ENCODE measurements at places on chromosomes 5 and 9. TPM values are rescaled to one million over a fixed set of nuclear protein-coding genes. Genes with fewer than 3 reads are reported as not detected.

The HK3 gene
- 6.9 TPM for polyA plus RNA-seq

The NR2F1 gene
- 10.7 TPM for polyA plus RNA-seq

The RPL7A gene
- polyA plus RNA-seq: 3,101 TPM

The CCL27 gene
- polyA plus RNA-seq: not detected

The EIF4E1B gene
- polyA plus RNA-seq: not detected

The SPATA31A3 gene
- polyA plus RNA-seq: not detected

DNA sequence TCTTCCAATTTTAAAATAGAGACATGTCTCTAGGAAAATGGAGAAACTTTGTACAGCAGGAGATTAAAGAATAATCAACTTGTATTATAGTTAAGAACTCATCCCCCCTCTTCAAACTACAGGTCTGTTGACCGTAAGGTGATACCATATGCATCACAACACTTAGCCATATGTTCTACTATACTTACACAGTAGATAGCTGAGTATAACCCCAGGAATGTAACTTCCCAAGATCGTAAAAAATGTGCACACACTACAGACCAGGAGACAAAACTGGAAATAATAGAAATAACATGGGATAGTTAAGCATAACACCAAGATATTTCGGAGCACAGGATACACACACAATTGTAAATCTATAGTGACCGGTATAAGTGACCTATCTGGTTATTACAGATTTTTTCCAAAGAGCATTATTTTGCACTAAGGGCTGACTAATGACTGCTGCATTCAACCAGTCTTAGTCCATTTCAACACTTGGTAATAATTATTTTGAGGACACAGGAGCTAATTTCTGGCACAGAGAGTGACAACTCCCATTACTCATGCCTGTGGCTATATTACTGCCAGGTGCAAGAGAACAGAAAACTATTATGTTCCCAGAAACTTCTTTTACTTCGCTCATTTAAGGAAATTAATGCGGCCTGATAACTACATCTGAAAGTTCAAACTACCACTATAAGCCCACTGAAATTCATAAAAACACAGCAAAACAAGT is 15.4 kb upstream of the ZNF622 start:
- no peaks in the 10 kb centered on the region for H3K27me3 ChIP-seq
- no peak overlapping the region for H3K4me3 ChIP-seq
- H3K27ac ChIP-seq: no peak overlapping the region
- no peaks in the 10 kb centered on the region for H3K36me3 ChIP-seq
- no peak for DNase-seq

DNA sequence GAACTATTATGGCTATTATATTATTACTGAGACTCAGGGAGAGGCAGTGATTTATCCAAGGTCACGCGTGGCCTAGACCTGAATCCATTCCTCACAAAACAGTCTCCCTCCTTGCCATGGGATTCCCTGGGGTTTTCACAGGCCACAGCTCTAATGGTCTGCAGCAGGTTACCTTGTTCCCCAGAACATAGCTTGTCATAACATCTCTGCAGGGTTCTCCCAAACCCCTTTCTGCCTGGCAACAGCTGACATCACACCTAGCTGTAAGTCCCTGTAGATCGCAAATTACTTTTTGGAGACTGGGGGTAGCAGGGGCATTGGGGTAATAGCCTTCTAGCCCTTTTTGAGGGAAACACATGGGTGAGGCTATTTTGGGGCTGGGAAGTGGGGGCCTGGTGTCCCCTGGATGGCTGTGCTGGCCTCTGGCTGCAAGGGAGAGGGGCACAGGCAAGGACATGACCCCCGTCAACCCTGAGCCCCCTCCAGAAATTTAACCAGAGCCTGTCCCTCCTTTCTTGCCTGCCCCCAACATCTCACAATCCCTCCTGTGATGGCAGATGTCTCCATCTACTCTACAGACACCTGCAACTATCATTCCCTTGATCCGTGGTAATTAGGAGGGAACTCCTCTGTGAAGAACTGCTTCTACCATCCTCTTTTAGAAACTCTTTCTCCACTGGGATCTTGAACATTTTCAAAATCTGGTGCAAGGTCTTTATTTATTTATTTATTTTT is 1.3 kb downstream of the CD74 start:
- H3K27me3 ChIP-seq: no peaks in the 10 kb centered on the region
- H3K36me3 ChIP-seq: peaks cover 27% of the 10 kb centered on the region
- H3K27ac ChIP-seq: peak overlapping the region; percentile 70
- peak overlapping the region; percentile 46 for H3K4me3 ChIP-seq
- H3K4me1 ChIP-seq: peaks cover 17% of the 10 kb centered on the region
- peak; percentile 75 for DNase-seq

DNA sequence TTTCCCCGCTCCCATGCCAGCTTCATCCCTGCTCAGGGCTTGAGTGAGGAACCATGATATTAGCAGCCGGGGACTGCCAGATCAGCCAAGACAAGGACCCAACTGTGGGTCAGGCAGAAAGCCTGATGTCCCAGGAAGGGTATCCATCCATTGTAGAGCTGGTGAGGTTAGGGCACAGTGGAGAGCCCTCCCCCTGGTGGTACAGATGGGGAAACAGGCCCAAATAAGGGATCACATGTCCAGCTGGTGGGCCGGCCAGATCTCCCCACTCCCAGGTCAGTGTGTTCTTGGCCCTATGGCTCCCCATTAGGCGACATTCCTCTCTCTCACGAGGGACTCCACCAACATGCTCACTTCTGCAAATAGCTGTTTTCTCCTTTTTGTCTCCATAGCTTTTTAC is 9.0 kb downstream of the CDX1 start:
- DNase-seq: no peak
- no peak overlapping the region for H3K27ac ChIP-seq
- no peaks in the 10 kb centered on the region for H3K4me1 ChIP-seq
- peaks cover 4% of the 10 kb centered on the region for H3K27me3 ChIP-seq
- H3K4me3 ChIP-seq: no peak overlapping the region

- H3K27ac ChIP-seq: no peak overlapping the region
- H3K4me3 ChIP-seq: no peak overlapping the region
- H3K36me3 ChIP-seq: no peaks in the 10 kb centered on the region
- no peaks in the 10 kb centered on the region for H3K4me1 ChIP-seq
- DNase-seq: no peak
These were observed 72.1 kb upstream of the XPA start for GRCh38 chr9:97769208-97769607.

GRCh38 chr5:52894451-52894850 is 94.7 kb upstream of the ITGA2 start:
- peaks cover 46% of the 10 kb centered on the region for H3K4me1 ChIP-seq
- H3K4me3 ChIP-seq: no peak overlapping the region
- no peaks in the 10 kb centered on the region for H3K36me3 ChIP-seq
- peak overlapping the region; percentile 58 for H3K27ac ChIP-seq

DNA sequence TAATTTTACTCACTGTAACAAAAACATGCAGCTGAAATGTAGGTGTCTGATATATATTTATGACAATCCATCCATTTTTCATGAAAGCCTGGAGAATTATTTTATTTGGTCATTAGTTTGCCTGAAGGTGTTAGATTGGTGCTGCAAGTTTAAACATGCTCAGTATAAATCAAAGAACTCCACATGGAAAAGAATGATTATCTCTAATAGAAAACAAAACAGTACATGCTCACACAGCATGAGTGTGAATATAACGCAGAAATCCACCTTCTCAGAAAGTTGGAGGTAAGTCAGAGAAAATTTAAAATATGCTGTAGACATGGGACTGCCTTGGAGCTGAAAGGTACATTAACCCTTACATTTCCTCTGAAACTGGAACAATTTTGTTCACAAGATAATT is 165.5 kb upstream of the RGS7BP start:
- no peaks in the 10 kb centered on the region for H3K27me3 ChIP-seq
- no peaks in the 10 kb centered on the region for H3K36me3 ChIP-seq
- H3K4me1 ChIP-seq: no peaks in the 10 kb centered on the region
- no peak overlapping the region for H3K4me3 ChIP-seq
- DNase-seq: no peak
